ENCODE measurements at places on chromosomes 4 and X. TPM values are rescaled to one million over a fixed set of nuclear protein-coding genes. Genes with fewer than 3 reads are reported as not detected.

RIPPLY1 gene
- total RNA-seq, result not detected

ANK2 gene
- total RNA-seq, result under 0.01 TPM

RADX gene
- total RNA-seq, result 3.8 TPM

ARX gene
- total RNA-seq, result not detected

IL2 gene
- total RNA-seq, result not detected

GNRHR gene
- not detected for total RNA-seq

WDFY3 gene
- 12.9 TPM for total RNA-seq

ATXN3L gene
- not detected for total RNA-seq

ACOX3 gene
- 26.9 TPM for total RNA-seq

MMRN1 gene
- 31.0 TPM for total RNA-seq

DNA sequence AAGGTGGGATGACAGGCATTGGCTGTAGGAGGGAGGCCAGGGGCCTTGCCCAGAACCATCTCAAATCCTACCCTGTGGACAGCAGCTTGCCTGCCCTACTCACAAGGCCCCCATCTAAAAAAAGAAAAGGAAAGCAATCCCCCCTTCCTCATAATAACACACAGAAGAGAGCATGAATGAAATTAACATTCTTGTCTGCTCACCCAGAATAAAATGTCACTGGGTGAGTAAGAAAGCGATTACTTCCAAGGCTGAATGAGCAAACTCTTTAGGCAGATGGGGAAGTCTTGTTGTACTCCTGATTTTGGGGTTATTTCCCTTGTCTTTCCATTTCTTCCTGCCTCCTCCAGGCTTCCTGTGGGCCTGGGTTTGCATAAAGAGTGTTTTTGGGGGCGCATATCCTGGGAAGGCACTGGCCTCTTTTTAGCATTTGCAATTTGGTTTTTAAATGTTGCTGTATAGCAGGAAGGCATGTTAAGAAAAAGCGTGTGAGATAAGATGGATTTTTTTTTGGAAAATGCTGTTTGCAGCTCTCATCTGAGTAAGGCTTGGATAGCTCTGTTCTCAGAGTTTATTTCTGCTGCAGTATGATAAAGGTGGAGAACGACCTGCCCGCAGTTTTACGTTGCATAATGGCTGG, 248.3 kb upstream of the GATB start:
- no peak for DNase-seq

DNA sequence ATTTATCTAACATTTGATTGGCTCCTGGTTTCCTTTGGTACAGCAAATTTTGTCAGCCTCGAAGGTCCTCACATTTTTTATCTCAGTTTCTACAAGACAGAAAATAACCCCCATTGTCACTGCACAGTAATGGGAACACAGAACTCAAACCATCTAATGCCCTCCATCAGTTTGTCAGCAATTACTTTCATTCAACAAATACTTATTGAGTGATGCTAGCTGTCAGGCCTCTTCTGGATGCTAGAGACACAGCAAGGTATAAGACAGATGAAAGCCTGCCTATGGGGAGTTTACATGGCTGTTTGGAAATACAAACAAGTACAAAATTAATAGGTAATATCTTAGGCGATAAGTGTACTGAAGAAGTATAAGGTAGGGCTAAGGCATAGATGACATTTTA, 5.0 kb upstream of the HTN3 start:
- no peak for DNase-seq

DNA sequence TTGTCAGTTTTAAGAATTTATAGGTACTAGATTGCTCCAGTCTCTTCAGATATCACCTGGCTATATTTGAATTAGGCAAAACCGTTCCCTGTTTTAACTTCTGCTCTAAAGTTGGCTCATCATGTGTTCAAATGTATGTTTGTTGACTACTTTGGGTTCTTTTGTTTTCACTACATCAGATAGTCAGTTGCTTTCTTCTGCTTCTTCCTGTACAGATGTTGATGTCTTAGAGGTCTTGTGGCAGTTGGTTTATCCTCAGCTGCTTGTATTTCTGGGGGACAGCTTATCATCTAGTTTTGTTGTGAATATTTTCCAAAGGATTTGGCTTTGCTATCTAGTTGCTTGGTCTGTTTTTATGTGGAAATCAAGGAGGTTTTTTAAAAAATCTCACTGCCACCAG, 28.0 kb downstream of the TBC1D19 start:
- DNase-seq, result no peak

DNA sequence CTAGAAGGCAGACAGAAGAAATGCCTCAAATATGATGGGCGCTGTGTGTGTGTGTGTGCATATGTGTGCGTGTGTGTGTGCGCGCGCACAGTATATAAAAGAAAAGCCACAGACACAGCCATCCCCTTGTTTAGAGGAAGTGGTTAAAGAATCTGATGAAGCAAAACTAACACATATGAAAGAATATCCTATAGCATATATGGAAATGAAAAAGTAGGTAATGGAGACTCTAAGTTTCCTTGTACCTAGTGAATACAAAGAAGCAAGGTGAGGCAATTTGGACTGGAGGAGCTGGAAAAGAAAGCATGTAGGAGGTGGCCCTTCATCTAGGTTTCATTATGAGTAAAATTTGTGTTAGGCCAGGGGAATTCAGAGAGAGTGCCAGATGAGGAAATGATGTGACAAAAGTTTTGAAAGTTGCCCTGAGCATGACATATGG, 58.6 kb upstream of the MCF2 start:
- DNase-seq, result peak; percentile 23

GRCh38 chr4:87469390-87469789, 47.0 kb downstream of the NUDT9 start:
- no peak for DNase-seq

DNA sequence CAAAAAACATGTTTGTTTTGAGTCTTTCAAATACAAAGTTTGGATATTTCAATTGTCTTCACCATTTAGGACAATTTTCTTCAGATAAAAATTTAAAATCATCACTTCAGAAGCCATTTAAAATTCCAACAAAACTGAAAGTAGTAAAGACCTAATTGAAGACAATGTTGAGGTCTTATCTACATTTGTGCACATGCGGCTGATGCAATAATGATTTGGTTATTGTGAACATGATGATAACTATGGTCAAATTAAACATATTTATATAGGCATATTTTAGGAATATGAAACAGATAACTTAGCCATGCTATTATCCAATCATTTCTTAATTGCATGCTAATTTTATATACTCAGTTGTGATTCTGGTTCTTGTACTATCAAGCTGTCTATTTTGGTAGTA, 407.5 kb downstream of the GALNTL6 start:
- no peak for DNase-seq

DNA sequence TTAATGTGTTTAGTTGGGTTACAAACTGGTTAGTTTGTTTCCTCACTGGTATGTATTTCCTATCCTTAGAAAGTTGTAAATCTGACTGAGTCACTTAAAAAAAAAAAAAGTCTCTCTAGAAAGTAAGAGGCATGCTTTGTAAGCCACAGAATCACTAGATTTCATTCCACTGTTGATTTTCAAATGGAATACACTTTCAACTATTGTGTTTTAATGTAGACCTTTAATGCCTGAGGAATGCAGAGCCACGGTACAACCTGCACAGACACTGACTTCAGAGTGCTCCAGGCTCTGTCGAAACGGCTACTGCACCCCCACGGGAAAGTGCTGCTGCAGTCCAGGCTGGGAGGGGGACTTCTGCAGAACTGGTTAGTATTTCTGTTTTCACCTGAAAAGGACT, 88.6 kb downstream of the HHIP start:
- DNase-seq, result no peak

DNA sequence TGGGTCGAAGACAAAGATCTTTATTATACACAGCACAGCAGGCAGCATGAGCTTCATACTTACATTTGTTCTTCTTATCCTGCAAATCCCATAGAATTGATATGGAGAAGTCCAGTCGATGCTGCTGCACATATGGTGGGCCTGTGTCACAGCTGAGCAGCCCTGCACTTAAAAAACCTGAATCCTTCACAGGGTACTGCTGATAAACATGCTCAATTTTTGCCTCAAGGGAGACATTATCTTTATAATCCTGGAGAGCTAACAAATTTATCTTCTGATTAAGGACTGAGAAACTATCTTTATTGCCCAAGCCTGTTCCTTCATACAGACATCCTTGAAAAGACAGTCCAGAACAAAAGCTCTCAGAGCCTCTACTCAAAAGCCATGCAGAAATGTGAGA, 434.4 kb upstream of the FAM47C start:
- no peak for DNase-seq

DNA sequence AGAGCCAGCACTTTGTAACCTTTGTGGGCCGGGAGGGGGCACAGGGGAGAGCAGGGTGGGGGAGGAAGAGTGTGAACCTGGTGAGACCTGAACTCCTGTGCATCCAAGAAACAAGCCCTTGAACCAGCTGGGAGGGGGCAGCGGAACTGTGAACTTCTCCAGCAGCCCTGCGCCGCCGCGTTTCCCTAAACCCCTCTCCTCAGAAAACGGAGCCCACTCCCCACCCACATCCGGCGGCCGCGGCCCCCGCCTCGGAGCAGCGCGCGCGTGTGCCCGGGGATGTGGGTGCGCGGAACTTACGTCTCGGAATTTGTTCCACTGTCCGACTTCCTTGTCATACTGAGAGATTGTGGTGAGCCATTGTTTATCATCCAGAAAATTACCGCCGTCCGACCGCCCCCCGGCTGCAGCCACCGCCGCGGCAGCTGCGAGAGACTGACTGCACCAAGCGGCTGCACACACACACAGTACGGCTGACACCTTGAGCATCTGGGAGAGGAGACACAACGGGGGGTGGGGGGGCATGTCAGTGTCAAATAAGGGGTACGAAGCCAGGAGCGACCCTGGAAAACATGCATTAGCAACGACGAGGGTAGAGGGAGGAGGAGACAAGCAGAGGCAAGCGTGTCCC, 494 bp downstream of the SPOCK3 start:
- DNase-seq, result peak; percentile 72

GRCh38 chr4:56008206-56008605, 59.5 kb downstream of the CEP135 start:
- DNase-seq, result no peak

DNA sequence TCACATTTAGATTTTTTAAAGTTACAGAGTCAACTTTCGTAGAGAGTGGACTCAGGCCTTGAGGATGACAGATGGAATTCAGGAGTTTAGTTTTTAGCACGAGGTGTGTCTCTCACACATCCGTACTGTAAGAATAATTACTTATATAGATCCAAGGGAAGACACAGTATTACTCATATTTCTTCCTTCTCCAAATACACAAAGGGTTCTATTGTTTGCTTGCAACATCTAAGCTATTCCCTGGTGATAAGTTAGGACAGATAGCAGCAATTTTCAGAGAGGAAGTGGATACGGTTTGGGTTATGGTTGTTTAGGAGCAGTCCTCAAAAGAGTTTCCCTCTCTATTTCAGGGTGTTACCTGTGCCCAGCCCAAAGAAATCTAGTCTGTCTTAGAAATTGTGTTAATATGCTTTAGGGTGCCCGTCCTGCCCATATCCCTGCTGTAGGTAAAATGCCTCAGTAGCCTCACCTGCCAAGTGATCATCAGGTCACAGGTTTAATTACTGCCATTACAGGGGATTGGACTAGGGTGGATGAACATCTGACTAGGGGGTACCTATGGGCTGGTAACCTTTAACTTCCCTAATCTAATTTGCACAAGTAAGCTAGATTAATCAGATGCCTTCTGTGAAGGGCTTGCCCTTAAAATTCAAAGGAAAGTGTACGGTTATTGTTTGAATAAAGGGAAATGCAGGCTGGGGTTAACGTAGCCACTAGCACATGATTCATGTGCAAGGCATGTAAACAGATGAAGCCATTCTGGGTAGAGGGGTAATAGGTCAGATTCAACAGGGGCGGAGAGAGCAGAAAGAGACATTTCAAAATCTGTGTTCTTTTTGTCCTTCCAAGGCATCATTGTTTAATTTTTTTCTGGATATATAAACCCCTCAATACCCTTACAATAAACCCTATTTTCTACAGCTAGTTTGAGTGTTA, 8.7 kb upstream of the PPP3CA start:
- DNase-seq, result no peak

GRCh38 chrX:16855363-16856075, 14.6 kb downstream of the RBBP7 start:
- DNase-seq, result no peak

Measured in hematopoietic multipotent progenitor cell (in vitro differentiated cells).